ENCODE measurements at places on chromosomes 5 and 9.

DNA sequence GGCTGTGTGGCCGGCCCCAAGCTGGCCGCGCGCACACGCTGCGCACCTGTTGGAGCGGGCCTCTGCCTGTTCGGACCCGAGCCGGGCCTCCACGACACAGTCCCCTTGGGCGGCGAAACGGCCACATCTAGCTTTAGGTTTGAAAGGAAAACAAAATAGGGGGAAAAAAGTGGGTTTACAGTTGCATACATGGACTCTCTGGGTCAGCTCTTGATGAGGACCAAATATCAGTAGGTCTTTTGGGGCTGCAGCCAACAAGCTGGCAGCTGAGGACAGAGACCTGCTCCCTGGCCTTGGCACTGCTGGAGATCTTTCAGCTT is 20.7 kb downstream of the IGIP start:
- no peak for DNase-seq

DNA sequence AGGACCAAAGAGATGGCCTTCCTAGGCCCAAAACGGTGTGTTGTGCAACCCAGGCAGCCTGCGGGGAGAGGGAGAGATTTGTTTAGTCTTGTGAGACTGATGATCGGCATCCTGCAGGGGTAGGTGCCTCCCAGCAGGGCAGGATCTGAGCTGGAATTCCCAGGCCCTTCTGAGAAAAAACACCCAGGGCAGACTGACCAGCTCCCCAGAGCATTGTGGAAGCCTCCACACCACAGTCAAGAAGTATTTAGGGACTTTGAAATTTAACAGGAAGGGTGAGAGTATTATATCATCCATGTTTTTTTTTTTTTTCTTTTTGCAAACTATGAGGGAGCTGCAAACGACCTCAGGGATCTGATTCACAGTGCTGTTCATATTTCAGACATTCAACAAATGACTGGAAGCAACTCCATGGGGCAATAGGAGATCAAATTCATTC is 104.5 kb upstream of the LHFPL2 start:
- DNase-seq, result no peak

GRCh38 chr5:178526773-178527457 is 63.3 kb downstream of the COL23A1 start:
- DNase-seq, result no peak

- DNase-seq, result no peak
These were observed 91.2 kb downstream of the PHF2 start for GRCh38 chr9:93667627-93668026.

- no peak for DNase-seq
These were observed 2.8 kb downstream of the ARHGEF37 start for GRCh38 chr5:149584121-149584520.

DNA sequence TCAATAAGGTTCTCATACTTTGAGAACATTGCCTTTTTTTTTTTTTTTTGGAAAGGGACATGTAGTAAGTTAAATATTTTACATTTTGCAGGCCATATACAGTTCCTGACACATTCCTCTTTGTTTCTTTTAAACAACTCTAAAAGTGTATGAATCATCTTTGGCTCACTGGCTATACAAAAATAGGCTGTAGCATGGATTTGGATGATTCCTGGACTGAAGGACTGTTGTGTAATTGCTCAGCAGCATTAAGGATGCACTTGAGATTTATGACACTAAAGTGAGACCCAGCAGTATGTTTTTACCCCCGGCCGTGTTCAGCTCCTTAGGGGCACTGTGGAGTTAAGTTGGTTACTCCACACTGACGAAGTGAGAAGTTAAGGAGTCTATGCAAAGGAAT is 41.3 kb downstream of the VPS13A start:
- no peak for DNase-seq

DNA sequence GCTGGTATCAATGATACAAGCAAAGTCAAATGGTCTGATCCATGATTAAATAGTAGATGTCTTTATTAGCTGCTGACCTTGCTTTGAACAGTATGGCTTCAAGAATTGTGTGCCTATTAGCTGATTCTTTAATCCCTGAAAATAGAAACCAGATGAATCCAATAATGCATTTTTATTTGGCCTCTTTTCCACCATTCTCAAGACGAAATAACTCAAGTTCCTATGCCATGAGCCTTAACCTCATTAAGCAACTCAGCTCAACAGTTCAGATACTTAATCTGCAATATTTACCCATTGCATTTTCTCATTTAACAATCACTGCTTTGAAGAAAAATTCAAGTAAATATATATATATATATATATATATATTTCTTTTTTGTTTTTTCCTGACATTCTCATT is 588.6 kb upstream of the MEF2C start:
- DNase-seq, result no peak

GRCh38 chr5:143964919-143965318 is 153.0 kb downstream of the HMHB1 start:
- DNase-seq, result no peak

GRCh38 chr5:53179691-53180090 is 70.1 kb upstream of the MOCS2 start:
- no peak for DNase-seq

DNA sequence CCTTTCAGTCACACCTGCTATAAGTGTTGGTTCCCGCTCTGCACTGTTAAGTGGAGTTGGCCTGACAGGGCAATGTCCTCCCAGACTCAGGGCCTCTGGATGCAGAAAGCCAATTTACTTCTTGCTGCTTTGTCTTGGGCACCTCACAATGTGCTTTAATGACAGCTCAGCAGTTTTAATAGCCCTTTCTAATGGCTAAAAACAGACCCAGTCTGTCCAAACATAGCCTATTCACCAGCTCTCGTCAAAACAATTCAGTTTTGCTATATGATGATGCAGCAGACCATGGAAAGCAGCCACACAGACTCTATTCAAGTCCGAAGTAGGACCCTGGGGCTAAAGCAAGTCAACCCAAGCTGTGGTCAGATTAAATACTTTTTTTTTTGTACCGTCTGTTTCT is 529.1 kb upstream of the SEMA6A start:
- DNase-seq, result peak; percentile 14

DNA sequence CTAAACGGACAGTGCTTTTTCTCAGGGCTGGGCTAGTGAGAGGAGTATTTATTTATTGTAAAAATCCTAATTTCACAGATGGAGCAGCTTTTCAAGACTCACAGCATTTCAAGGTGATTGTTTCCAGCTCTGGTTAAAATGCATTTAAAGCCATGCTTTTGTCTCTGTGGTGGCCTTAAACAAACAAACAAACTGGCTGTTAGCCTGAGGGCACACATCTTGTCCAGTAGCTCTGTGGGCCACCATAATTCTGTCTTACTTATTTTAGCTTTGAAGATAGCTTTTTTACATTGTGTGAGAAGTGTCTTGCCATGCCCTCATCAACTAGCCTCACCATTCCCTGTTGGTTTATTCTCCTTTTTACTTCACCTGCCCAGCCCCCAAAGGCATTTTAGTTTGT is 218.2 kb downstream of the PSAT1 start:
- DNase-seq, result no peak

DNA sequence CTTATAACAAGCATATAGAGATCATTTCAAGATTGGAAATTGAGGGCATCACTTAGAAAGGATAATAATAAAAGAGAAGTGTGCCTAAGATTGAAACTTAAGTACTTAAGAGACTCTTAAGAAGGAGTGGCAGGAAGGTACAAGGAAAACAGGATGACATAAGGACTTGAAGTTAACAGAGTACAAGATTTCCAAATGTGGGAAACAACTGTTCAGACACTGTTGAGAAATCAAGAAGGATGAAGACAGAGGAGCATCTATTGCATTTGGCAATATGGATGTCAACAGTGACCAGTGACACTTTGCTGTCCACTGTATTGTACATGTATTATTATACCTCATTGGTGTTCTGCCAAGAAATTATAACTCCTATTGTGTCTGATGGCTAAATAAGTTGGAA is 157.8 kb upstream of the PTGER4 start:
- no peak for DNase-seq

- DNase-seq, result no peak
These were observed 55.2 kb downstream of the CDH10 start for GRCh38 chr5:24589566-24589965.

DNA sequence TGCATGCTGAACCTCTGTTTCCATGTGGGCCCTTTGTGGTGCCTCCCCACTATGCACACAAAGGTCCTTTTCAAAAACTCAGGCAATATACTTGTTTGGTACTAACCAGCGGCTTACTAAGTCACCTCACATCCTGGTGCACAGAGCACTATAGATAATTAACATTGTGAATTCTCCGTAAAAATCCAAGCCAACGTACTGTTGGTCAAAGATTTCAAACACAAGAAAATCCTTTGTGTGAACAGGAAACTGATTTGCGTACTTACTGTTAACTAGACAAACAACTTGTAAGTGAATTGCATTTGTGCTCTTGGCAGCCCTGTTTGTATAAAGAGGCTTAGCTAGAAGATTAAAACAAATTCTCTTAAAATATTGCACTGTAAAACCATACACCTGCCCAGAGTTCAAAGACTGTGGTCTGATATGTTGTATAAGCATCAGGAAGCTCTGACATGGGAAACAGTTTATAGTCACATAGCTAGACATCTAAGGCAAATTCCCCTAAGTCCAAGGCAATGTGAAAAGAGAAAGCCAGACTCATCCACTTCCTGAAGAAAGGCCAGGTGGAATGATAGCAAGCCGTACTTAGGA is 125.0 kb upstream of the SLC12A2 start:
- DNase-seq, result no peak

DNA sequence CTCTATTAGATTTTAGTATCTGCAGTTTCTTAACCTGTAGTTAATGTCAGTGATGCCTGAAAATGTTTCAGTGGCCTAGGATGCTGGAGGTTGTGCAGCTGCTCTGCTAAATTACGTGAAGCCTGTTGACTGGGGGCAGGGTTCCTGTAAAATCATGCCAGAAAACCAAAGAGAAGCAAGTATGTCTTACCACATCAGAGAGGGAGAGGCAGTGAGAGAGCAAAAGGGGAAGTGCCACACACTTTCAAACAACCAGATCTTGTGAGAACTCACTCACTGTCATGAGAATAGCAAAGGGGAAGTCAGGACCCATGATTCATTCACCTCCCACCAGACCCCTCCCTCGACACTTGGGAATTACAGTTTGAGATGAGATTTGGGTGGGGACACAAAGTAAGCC is 83.9 kb upstream of the CYLC2 start:
- no peak for DNase-seq

- no peak for DNase-seq
These were observed 610.4 kb upstream of the NUDT12 start for GRCh38 chr5:104172976-104173375.
